Foreskin keratinocyte (primary cell): ENCODE measurements at places on chromosomes 2 and 18.

- no peak for DNase-seq
Observed at GRCh38 chr2:235601960-235602704, 108.3 kb downstream of the AGAP1 start.

GRCh38 chr2:234211797-234212196, 161.3 kb downstream of the SPP2 start:
- no peak for DNase-seq

DNA sequence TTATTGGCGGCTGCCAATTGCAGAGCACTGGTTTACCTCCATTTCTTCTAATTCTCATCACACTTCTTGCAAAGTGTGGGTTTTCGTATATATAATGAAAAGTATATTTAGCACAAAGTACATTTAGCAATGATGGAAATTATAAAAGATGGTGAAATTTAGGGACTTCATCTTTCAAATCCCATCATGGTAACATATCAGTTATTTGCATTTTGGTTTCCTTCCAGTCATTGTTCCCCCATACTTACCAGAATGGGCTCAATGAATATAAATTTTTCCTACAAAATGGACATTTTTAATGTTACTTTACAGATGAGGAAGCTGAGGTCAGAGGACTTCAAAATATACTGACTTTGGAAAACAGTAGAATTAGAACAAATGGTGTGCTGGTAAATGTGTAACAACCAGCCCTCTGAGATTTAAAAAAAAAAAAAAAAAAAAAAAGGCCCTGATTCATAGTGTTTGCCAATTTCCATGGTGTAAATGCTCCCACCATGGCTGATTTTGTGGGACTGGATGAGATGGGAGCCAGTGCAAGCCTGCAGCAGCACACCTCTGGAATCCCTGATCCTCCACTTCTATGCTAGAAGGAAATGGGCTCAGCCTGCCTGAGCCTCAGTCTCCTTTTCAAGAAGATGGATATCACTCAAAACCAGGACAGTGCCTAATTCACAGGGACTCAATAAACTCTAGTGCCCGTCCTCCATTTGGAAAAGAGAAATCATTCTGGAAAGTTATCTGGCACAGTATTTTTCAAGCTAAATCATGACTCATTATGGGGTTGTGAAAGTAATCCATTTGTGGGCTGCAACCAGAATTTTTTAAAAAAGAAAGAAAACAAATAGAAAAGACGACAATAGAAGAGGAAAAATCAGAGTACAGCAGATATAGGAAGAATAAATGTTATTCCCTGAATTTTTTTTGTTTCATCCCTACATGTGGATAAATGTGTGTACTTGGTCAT, 34.0 kb downstream of the LBH start:
- no peak for DNase-seq

DNA sequence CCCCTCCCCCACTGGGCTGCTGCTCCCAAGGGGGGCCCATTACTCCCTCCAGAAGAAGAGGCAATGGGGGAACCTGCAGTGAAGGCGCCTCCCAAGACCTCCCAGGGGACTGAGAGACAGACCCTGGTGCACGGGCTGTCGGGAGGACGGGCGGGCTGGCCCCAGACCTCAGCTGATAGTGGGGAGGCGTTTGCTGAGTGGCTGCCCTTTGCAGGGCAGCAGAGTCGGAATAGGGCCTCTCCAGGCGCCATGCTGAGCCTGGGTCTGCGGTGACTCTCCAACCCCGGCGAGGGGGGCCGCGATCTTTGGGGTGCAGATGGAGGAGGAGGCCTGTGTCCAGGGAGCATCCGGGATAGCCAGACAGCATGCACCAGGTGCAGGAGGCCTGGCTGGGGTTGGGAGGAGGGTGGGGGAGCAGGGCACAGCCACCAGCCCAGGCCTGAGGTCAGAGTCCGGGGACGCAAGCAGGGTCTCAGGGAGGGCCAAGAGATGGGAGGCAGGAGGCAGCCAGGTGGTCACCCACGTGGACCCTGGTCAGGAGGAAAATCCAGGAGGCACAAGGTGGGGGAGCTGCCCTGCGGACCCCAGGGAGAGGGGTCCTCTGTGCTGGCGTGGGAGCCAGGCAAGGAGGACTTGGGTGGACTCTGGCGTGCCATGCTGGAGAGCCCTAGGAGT, 11.0 kb downstream of the CROCC2 start:
- DNase-seq: no peak
